ENCODE measurements at places on chromosomes 1 and 21. TPM values are rescaled to one million over a fixed set of nuclear protein-coding genes. Genes with fewer than 3 reads are reported as not detected.

SPRR3 gene
- not detected for total RNA-seq

CHIA gene
- total RNA-seq: not detected

IFI44L gene
- 17.7 TPM for total RNA-seq

DNA sequence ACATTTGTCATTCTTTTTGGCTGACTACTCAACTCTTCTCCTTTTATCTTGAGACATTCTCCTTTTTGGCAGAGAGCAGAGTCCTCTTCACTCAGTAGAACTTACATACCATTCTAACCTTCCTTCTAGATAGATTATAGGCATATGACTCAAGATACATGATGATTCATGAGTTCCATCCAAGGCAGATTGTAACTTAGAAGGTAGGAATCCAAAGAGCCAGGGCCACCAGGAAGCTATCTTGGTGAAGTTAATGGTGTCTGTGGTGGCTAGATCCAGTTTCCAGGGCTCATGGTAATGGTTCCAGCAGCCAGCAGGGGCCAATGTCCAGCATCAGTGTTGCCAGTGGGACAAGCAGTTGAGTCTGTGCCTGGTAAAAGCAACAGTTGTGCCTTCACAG lies 76.1 kb upstream of the KIAA0040 start:
- no peak for DNase-seq

FAM229A gene
- 1.6 TPM for total RNA-seq
